ENCODE measurements at places on chromosomes 16 and 17.

- DNase-seq: no peak
Observed at GRCh38 chr17:37493249-37494027, 3.7 kb downstream of the DUSP14 start.

DNA sequence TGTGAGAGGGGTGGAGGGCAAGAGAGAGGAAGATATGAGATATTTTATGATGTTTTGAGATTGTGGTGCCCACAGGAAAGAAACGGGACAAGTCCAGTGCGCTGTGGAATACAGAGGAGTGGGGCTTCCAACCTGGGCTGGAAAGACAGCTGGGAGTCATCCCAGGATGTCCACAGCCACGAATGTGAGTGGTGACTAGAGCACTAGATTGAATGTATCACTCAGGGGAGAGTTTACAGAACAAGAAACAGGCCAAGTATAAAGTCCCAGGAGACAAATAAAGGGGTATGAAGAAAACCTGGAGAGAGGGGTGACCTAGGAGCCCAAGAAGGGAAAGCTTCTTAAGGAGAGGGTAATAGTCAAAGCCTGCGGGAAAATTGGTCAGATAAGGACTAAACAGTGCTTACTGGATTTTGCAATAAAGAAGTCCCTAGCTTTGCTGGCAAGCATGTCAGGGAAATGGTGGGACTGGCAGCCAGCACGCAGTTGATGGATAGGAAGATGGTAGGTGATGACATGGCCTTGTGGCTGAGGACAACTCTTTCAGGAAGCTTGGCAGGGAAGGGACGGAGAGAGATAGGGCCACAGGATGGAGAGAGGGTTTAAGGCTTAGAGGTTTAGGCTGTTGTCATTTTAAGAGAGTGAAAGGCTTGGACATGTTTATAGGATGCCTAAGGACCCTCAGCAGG, 114.5 kb downstream of the AXIN2 start:
- no peak for DNase-seq

GRCh38 chr17:35804658-35805192, 4.6 kb upstream of the TAF15 start:
- peak; percentile 94 for DNase-seq

DNA sequence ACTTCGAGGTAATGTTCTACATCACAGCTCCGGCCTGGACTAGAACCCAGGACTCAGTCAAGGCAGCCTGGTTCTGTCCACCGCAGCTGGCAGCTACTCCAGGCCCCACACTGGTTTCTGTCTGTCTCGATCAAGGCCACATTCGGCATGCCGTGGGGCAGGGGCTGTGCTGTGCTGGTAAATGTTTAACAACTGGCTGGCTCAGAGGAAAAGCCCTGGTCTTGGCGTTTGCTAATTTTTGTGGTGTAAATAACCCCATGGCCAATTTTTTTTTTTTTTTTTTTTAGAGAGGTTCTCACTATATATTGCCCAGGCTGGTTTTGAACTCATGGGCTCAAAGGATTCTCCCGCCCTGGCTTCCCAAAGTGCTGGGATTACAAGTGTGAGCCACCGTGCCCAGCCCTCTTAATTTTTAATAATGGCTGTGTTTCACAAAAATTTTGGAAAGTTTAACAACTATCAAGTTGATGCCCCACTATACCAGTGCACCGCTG, 328 bp upstream of the DRC7 start:
- peak; percentile 51 for DNase-seq

DNA sequence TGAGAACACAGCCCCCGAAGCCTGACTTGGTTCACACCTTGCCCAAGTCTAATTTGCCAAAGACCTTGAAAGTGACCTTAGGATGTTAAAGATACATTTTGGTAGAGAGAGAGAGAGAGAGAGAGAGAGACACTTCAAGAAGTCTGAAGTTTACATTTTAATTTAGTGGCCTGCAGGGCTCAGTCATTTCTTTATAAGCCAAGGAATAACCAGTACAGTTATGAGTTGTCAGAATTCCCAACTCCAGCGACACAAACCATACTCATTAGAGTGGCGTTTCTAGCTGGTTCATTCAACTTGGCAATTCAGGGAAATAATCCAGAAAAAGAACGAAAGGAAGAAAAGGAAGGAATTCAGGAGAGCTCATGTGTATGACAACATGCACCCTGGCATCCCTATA, 204.1 kb downstream of the CCDC182 start:
- DNase-seq: no peak

DNA sequence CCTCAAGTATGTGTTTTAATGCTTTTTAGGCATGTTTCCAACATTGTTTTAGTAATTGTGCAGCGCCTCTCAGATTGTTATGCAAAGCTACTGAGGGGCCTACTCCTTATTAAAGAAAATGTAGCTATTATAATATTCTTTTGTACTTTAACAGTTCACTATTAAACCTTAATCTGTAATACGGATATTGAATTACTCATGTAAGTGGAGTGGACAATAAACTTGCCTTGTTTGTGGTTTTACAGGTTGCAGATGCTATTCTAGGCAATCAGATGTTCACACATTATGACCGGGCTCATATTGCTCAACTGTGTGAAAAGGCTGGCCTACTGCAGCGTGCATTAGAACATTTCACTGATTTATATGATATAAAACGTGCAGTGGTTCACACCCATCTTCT, 41.0 kb downstream of the PTRH2 start:
- no peak for DNase-seq

DNA sequence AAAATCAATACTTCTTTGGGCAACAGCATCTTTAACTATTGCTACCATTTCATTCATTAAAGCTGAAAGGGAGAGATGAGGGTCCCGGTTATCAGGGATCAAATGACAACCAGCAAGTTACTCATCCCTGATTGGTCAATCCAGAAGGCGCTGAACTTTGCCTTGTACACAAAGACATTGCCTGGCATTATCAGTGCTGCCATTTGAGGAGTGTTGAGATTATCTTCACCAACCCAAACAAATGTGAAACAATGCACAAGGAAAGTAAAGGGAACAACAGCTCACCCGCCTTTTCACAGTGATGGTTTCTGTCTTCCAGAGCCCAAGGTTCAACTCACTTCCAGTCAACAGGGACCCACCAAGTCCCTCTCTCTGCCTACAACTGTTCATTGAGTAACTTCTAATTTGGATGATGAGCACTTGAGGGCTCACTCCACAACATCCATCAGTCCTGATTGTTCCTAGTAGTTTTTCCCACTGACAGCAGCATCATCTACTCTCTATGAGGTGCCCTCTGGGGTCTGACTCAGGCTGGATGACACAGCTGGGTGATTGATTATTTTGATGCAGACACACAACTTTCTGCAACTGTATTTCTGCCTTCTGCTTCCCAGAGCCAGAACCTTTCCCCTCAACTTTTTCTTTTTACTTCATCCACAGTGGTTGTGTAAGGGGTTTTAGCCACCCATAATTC, 32.0 kb downstream of the LYRM9 start:
- no peak for DNase-seq

DNA sequence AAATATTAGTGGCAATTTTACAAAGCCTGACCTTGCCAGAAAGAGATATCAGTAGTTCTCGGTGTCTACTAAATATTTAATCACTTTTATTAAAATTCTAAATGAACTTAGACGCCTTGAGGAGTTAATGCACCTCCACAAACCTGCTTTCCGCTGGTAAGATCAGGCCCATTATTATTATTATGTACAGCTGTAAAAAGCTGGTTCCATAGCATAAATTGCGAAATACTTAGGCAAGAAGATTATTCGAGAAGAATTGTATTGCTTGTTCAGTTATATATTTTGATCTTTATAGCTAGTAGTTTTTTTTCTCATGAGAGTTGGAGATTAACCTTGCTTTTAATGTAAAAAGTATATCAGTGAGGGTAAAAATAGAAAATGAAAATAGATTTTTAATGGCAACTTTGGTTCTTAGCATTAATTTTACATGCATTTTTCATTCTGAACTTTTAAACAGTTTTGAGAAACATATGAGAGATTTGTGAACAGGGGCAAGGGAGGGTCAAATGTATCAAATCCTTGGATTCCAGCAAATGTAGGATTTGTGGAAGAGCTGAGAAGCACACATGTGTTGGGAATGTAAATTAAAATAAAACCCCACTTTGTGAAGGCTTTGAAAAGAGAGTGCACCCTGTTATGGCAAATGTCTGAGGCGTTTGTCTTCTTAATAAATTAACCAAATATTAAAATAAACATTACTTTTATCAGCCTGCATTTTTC, 250.4 kb upstream of the TBX2 start:
- no peak for DNase-seq

DNA sequence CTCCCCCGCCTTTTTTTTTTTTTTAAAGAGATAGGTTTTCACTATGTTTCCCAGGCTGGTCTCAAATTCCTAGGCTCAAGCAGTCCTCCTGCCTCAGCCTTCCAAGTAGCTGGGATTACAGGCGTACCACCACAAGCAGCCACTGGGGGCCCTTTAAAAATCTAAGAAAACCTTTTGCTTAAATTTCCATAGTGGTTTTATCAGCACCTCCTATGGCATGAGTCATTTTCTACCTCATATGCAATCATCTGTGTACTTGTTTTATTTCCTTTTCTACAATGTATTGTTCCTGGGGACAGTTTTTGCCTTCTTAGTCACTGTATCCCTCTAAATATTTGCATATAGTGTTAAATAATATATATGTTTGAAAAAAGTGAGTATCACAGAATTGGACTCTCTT, 29.2 kb downstream of the GNA13 start:
- peak; percentile 89 for DNase-seq

DNA sequence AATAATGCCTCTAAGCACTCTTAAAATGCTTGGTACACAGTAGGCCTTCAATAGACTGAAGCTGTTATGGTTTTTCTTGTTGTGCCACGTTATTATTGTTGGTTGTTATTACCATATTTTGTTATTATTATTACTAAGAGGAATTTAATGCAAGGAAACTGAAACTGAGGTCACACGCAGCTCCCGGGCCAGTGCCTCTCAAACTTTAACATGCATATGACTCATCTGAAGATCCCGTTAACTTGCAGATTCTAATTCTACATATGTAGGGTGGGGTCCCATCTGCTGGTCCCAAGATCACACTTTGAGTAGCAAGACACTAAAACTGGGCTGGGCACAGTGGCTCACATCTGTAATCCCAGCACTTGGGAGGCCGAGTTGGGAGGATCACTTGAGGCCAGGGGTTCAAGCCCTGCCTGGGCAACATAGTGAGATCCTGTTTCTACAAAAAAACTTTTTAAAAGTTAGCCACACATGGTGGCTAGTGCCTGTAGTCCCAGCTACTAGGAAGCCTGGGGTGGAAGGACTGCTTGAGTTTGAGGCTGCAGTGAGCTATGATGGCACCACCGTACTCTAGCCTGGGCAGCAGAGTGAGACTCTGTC, 888 bp downstream of the ACSM5 start:
- no peak for DNase-seq

GRCh38 chr17:72756256-72756655, 336.2 kb downstream of the SLC39A11 start:
- DNase-seq: no peak

DNA sequence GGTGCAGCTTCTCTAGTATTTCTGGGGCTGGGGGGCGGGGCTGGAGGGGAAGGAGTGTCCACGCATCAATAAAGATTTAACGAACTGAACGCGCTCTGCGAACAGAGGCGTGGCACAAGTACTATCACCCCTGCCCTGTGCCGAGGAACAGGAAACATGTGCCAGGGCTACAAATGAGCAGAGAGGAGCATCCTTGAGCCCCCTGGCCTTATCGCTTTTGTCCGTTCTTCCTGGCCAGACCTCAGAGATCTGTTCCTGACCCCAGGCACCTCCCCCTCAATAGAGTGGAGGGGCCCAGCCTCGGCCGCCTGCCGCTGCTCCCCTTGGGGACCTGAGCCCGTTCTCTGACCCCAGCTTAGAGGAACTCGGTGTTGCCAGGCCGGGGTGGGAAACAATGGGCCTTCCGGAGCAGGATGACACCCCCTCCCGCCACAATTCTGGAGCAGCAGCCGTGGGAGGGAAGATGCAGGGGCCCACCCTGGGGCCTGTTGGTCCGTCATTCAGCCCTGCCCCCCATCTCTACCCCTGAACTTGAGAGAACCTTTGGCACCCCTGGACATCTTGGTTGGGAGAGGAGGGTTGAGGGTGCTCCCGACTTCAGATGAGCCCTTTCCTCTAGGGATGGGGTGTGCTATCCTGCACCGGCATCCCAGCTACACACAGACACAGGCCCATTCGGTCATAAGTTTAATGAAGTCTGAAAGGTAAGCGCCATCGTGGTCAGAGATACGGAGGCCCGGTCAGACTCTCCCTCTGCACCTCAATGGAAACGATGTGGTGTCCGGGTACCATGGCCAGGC, 1.1 kb downstream of the NAA38 start:
- DNase-seq: peak; percentile 87

DNA sequence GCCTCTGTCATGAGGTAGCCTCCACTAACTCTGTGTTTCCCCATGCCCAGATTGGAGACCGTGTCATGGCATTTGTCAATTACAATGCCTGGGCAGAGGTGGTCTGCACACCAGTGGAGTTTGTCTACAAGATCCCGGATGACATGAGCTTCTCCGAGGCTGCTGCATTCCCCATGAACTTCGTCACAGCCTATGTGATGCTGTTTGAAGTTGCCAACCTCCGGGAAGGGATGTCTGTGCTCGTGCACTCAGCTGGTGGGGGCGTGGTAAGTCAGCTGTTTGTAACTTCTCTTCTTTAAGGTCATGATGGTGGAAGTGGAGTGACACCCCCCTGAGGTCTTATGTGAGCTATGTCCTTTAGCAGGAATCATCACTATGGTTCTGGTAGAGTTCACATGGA, 36.8 kb downstream of the VAT1L start:
- DNase-seq: no peak

GRCh38 chr17:33990943-33991706, 264.0 kb upstream of the CCL2 start:
- DNase-seq: peak; percentile 52

- no peak for DNase-seq
Observed at GRCh38 chr17:79618383-79619067, 7.7 kb upstream of the RBFOX3 start.

DNA sequence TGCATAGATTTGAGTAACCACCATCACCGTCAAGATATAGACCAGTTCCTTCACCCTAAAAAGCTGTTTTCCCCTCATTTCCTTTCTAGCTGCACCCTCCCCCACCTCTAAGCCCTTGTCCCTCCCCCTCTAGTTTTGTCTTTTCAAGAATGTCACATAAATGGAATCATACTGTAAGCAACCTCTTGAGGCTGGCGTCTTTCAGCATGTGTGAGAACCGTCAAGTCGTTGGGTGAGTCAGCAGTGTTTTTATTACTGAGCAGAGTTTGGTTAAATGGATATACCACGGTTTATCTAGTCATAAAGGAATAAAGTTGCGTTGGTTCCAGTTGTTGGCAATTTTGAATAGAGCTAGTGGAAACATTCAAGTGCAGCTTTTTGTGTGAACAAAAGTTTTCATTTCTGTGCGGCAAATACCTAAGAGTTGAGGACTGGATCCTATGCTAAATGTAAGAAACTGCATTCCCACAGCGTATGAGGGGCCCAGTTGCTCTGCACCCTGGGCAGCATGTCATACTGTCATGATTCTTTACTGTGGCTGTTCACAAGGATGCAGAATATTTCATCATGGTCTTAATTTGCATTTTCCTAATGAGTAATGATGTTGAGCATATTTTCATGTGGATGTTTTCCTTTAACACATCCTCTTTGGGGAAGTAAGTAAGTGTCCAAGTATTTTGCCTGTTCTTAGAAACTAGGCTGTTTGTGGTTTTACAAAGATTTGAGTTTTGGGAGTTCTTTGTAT, 264.3 kb downstream of the CPPED1 start:
- DNase-seq: peak; percentile 28
